HEK293T (cell line): ENCODE measurements at places on chromosomes 4 and X.

DNA sequence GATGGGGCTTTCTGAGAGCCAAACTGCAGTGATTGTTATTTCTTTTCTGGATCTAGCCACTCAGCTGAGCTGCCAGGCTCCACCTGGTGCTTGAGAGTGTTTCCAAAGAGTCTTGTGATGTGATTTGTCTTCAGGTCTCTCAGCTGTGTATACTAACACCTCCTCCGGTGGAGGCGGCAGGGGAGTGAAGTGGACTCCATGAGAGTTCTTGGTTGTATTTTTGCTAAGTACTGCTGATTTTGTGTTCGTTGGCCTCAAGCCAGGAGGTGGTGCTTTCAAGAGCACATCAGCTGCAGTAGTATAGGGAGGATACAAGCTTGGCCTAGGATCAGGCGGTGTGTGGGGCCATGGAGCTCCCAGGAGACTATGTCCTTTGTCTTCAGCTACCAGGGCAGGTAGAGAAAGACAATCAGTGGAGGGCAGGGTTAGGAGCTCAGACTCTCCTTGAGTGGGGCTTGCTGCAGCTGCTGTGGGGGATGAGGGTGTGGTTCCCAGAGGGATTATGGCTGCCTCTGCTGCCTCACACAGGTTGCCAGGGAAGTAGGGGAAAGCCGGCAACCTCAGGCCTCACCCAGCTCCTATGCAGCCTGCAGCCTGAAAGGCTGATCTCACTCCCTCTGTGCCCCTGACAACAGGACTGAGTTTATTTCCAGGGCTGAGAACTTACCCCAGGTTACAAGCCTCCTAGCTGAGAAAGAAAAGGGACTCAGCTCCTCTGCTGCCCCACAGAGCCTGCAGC lies 62.4 kb downstream of the NPFFR2 start:
- DNase-seq, result no peak

- DNase-seq, result no peak
Measured at GRCh38 chr4:99117876-99118693, 26.0 kb downstream of the ADH4 start.

DNA sequence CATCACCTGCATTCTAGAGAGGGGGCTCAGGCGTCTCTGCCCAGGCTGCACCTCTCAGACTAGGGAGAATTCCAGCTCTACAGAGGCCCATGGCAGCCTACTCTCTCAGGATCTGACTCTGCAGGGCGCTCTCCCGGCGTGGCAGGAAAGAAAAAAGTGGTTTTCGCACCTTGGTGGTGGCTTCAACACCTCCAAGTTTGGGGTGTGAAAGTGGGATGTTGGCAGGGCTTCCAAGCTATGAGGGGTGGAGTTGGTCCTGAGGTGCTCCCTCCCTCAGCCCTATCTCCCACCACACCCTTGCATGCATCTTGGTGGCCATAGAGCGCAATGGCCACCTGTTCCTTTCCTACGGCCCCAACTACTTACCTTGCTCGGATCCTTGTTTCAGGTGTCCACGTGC lies 166.5 kb downstream of the VSIG4 start:
- no peak for DNase-seq

DNA sequence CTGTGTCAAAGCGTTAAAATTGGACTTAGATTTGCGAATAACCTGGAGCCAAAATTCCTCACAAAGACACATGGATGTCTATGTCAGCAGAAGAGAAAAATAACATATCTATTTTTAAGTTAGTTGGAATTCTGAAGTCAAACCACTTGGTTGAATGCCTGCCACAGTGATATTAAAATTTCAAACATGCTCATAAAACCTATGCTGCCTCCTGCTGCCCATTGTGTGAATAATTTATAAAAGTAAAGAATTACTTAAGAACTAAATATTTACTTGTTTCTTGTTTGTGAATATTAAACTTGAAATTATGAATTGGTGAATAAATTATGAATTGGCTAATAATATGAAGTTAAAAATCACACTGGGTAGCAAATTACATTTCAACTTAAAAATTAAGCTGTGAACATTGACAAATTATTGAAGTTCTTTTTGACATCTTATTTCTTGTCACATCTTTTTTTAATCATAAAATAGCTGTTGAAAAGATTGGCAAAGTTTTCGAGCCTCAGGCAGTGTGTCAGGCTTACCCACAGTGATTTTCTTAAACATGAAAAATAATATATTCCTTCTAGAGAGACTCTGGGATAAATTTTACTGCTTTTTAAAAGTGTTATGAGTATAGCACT lies 35.4 kb downstream of the FABP2 start:
- DNase-seq, result no peak

DNA sequence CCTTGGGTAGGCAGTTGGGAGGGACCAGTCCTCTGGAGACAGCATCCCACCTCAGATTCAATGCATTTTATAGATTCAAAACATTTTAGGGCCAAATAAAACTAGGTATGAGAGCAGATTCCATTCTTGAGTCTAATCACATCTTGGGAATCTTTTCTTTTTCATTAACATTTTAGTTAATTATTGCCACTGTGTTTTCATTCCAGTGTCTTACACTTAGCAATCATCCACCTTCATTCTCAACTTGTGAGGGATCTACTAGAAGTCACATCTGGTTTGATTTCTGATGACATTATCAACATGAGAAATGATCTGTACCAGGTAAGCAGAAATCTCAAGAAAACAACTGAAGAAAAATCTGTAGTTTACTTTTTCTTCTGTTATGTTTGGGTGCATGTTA lies 99.5 kb downstream of the NFKB1 start:
- no peak for DNase-seq

GRCh38 chr4:16726368-16727050 lies 171.9 kb downstream of the LDB2 start:
- no peak for DNase-seq

GRCh38 chrX:109974906-109975655 lies 27.8 kb upstream of the TMEM164 start:
- DNase-seq, result no peak

GRCh38 chr4:183099537-183100297 lies 660 bp downstream of the WWC2 start:
- peak; percentile 19 for DNase-seq

GRCh38 chrX:274904-275475 lies 6.2 kb upstream of the PLCXD1 start:
- no peak for DNase-seq

GRCh38 chr4:24736066-24736465 lies 59.3 kb upstream of the SOD3 start:
- no peak for DNase-seq

DNA sequence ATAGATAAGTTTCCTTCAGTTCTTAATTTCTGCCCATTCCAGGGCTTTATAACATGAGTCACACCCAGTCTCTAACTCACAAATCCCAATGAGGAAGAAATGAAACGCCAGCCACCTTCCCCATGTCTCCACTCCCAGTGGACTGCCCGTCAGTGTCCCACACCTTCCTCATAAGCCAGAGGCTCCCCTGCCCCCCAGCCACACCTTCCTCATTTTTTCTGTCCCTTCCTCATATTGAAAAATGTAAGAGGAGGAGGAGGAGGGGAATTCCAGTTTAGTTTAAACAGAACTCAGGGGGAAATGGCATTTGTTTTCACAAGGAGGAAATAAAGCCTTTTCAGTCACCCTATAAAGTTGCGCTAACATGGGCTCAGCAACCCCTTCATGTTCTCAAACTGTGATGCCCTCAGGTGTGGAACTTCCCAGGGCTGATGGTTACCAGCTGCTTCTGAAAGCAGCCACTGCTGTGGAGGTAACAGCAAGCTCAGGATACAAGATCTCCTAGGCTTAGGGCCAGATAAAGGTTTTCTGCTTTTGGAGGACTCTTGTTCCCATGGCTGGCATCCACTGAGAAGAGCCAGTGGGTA lies 97.8 kb downstream of the PARM1 start:
- no peak for DNase-seq

DNA sequence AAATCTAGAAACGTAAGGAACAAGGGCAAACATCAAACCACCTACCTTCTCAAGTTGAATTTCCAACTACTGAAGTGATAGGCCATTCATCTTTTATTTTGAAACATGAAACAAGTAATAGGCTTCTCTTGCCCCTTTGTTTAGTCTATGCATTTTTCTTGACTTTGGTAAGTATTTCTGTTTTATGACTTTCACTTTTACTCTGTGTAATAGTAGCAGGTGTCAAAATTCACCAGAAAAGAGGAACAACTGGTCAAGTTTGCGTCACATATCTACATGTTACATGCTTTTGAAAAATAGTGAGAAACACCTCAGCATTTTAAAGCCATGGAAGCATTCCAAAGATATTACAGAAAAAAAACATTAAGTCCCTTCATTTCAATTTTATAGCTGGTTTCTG lies 157.1 kb upstream of the FTHL17 start:
- DNase-seq, result no peak

DNA sequence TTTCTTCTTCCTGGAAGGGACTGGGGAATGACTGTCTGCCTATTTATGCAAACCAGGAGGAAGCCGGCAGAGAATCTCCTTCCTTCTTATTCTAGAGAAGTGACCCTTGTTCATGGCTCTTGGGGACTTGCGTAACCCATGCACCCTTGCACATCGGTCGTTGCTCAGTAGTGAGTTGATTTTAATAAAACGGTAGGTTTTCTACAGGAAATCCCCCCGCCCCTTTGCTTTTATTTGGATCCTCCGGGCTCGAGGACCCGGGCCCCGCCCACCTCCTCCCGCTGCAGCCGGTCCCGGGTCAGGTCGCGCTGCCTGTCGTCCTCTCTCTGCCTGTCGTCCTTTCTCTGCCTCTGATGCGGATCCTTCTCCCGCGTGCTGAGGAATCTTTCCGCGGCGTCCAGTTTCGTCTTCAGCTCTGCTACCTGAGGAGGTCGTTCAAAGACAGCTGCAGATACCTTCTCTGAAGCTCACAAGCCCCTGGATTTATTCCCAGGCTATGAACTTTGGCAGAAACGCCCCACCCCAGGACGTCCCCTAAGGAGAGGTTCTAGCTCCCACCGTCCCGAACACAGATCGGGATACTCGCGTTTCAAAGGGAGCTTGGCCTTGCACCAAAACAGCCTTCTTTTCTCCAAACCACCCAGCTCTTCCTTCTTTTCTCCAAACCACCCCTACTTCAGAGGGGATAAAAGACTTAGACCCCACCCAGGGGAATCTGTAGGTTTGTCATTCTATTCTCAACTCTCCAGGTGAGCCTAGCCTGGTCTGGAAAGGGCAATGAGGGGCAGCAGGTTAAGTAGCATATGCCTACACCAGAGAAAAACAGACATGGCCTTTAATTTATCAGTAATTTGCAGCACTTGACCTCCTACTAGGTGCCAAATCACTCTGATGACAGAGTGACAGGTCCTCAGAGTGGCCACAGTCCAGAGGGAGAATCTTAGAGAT lies 7.0 kb downstream of the TNIP3 start:
- DNase-seq, result peak; percentile 68

- DNase-seq, result no peak
Measured at GRCh38 chr4:8381814-8382581, 58.5 kb downstream of the ACOX3 start.

- no peak for DNase-seq
Measured at GRCh38 chr4:182492423-182492822, 249.2 kb downstream of the TENM3 start.

GRCh38 chrX:53544936-53545335 lies 110.8 kb upstream of the HSD17B10 start:
- peak; percentile 26 for DNase-seq

DNA sequence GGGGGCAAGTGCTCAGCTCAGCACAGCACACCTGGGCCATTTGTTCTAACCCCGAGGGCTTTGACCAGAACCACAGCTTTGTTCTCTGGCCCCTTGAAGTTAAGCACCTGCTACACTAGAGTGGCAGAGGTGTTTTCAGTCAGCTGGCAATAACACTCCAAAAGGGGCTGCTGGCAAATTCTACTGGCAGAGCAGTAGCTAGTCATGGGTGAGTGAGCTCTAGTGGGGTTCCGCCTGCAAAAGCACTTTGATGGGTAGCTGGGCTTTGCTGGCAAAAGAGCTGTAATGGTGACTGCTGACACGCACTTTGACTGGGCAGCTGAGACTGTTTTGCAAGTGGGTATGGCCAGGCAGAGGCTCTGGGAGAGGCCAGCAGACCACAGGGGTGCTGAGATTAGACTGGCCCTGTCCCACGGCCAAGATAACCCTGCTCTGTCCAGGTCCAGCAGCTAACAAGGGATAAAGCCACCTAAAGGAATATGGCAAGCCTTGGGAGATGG lies 65.2 kb upstream of the TENT5D start:
- no peak for DNase-seq

GRCh38 chr4:158169931-158170690 lies 2.7 kb downstream of the GASK1B start:
- DNase-seq, result no peak

DNA sequence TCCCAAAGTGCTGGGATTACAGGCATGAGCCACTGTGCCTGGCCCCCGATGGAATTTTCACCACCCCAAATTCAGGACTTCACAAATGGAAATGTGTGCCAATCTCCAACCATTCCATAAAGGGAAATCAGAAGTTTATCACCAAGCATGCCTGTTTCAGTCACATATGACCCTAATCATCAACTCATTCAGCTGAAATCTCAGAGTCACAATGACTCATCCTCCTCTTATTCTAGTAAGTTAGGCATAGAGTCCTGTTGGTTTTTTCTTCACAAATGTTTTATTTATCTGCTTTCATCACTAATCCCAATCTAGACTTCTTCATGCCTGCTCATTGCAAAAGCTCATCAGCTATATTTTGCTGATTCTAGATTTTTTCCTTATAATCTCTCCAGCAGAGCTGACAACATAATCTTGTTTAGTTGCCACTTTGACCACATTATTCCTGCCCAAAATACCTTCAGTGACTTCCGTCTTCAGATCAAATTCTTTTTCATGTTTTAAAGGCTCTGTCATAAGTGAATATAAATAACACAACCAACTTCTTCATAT lies 83.3 kb downstream of the SLC7A11 start:
- no peak for DNase-seq

GRCh38 chrX:110442635-110443034 lies 84.0 kb downstream of the RTL9 start:
- peak; percentile 70 for DNase-seq

DNA sequence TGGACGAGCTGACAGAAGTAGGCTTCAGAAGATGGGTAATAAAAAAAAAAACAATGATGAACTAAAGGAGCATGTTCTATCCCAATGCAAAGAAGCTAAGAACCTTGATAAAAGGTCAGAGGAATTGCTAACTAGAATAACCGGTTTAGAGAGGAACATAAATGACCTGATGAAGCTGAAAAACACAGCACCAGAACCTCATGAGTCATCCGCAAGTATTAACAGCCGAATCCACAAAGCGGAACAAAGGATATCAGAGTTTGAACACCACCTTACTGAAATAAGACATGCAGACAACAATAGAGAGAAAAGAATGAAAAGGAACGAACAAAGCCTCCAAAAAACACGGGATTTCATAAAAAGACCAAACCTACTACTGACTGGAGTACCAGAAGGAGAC lies 10.5 kb downstream of the NELFA start:
- DNase-seq, result no peak

- DNase-seq, result no peak
Measured at GRCh38 chrX:154804261-154804956, 876 bp downstream of the MPP1 start.

GRCh38 chrX:68997511-68997910 lies 167.7 kb downstream of the PJA1 start:
- no peak for DNase-seq

DNA sequence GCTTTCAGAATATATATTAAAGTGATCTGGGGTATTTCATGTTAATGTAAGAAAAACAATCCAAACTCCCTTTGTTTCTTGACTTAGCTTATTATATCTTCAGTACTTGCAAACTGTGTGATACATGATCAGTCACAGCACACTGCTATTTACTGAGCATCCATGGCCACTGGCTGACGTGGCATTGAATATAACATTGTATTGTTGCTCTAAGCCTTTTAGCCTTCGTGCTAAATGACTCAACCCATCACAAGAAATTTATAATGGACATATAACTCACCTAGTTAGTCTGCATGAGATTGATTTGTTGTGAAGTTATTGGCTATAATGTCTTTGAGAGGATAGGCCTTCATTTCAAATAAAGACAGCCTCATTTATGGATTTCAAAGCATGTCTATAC lies 642.6 kb downstream of the IL1RAPL1 start:
- DNase-seq, result no peak
